ENCODE measurements at places on chromosomes 4 and X.

DNA sequence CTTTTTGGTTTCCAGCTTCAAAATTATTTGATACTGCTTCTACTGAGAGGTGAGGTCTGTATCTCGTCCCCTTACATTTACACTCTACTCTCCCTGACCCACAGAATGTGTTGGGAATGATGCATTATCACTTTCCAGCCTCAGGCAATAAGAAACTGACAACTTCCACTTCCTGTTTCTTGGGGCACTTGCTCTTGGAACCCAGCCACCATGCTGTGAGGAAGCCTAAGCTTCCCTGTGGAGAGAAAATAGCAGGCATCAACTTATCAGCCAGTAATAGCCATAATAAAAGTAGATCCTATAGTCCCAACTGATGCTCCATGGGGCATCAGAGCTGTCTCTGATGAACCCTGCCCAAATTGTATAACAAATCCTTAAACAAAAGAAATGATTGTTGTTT, 32.6 kb downstream of the RELL1 start:
- DNase-seq = no peak

- no peak for DNase-seq
Observed at GRCh38 chr4:6226506-6226905, 26.2 kb upstream of the JAKMIP1 start.

GRCh38 chrX:38880296-38880854, 79.1 kb downstream of the MID1IP1 start:
- DNase-seq = no peak

GRCh38 chr4:100391086-100391485, 126.7 kb downstream of the EMCN start:
- DNase-seq = no peak

GRCh38 chrX:368811-369562, 17.7 kb downstream of the PPP2R3B start:
- DNase-seq = no peak

DNA sequence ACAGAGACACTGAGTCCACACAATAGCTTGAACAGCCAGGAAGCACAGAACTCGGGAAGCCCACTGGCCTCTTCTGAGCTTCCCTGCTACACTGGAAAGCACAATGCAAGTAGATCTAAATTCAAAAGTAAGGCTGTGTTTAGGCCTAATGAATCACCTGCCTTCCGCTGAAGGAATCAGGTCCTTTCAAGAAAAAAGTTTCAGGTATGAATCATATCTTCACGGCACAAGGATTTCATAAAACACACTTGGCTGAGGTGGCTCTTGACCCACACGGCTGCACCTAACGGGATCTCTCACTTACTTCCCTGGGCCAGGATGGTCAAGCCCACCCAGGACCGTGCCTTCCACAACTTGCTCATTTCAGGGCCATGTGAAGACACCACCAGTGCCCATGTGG, 59.3 kb downstream of the IRF2 start:
- no peak for DNase-seq

DNA sequence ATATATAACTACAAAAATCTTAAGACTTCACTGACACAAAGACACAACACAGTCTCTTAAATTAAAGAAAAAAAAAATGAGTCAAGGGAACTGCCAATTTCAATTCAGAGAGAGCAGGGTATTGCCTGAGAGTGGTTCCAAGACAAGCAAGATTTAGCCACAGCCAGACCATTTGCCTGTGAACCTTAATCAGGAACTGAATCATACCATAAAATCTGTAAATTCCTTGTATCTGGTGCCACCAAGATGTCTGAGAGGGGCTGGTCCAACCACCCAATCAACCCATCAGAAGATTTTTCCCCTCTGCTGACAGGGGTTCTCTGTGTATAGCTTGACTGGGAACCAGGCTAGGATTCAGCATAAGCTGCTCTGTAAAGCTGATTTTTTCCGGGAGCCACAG, 159.2 kb downstream of the CPEB2 start:
- DNase-seq = no peak

GRCh38 chr4:147638942-147639341, 21.7 kb downstream of the TMEM184C start:
- DNase-seq = no peak

DNA sequence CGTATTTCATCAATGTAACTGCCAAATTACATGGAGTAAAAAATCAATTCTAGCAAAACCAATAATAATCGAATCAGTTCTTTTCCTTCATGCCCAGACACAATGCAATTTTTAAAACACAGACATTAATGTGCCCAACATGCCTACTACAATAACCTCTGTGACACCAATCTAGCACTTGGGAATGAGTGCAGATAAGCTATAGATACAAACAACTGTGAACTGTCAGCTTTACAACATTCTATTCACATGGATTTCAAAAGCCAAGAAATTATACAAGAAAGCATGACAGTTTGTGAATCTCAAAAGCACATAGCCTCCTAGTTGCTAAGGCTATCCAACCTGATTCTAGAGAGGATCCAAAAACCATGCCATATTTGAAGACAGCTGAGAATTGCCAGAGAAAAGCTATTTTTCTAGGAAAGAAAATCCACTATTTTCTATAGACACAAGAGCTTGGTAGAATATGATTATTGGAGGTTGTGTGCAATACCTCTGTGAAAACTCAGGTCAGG, 80.6 kb downstream of the COMMD8 start:
- no peak for DNase-seq

DNA sequence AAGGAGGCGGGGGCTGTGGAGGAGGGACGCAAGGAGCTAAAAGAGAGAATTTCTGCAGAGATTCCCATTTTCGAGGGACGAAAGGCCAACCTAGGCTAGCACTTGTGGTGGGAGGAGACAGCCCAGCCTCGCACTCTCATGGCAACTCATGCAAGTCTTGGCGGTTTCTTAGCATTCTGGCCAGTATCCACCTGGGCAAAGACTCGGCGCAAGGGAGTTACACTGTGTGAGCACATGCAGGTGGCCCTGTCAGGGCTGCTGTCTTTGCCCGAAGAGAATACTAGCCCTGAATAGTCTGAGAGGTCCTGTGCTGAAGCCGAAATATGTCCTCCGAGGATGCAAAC, 15.5 kb downstream of the MCF2 start:
- no peak for DNase-seq

DNA sequence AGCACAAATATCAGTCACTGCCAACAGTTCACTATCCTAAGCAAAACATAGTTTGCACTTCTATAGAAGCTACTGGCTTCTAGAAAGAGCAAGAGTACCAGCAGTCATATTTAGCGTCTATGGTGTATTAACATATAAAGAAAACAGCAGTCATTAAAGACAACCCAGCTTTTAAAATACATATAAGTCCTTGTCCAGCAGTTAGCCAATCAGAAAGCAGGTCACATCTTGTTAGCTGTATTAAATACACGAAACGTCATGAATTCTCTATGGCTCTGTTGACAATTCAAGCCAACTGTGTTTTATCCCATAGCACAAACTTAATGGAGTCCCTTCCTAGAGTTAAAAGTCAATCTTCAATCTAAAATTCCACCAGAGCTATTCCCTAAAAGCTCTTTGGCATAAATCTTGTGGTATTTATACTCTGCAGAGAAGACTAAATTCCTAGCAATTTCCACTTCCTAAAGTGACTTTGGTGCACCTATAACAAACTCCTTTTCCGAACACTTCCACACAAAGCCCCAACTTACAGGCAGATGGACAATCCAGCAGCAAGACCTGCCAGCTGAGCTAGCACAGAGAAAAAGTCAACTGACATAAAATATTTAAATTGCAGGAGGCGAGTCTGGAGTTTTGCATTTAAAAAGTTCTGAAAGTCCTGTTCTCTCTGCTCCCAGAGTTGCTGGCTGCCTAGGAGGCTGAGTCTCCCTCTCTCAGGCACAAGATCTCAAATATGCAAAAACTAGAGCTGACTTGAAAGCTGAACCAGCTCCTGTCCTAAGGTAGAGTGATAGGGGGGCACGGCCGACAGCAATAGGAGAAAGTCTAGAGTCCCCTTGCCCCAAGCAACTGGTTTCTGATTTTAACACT, 1.3 kb downstream of the LDB2 start:
- DNase-seq = no peak

GRCh38 chrX:48595929-48596328, 1.4 kb upstream of the WDR13 start:
- no peak for DNase-seq

DNA sequence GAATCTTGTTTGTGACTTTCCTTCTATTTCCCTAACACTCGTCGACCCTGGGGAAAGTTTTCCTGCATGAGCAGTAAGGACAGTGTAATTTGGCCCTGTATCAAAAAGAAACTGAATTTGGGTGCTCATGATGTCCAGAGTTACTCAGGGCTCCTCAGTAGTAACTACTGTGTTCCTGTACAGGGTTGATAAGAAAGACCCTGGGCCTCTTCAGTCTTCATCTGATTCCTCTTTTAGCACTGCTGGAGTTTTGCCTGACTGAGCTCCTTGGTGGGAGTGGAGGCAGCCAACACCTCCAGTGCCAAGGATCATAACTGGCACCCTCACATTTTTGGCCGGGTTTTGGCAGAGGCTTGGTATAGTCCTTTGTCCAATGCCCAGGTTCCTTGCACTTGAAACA, 7.1 kb upstream of the AREG start:
- DNase-seq = no peak

DNA sequence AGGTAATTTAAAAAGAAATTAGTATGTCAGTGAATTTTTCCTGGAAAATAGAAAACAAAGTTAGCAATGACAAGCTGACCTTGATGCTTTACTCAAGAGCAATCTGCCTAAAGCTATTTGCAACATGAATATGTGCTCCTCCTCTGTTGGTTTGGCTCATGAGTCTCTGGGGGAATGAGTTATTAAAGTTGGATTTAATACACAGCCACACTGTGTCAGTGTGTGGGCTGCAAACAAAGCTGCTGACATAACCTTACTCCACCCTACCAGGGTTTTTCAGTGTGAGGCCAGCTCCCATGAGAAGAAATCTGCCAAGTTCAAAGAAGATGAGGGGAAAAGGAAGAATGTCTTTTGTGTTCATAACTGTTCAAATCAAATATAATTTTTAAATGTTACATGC, 280.5 kb downstream of the TLL1 start:
- no peak for DNase-seq

DNA sequence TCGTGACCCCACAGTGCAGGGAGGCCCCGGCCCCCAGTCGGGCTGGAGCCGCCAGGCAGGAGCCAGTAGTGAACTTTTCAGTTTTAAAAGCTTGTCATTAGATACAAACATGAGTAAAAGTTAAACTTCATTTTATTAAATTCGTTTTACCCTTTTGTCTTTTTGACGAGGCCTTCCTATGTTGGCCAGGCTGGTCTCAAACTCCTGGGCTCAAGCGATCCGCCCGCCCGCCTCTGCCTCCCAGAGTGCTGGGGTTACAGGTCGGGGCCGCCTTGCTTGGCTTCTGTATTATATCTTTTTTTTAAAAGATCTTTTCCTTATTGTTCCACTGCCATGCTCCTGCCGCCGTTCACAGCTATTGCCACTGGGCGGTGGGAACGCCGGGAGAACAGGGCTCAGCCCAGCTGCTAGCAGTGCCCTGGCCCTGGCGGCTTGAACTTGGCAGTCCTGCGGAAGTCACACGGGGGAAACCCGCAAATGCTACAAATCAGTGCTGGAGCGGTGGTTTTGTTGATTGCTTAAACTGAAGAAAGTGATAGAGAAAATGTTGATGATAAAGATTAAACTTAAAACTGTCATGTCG, 968 bp upstream of the NELFA start:
- DNase-seq = peak; percentile 71

DNA sequence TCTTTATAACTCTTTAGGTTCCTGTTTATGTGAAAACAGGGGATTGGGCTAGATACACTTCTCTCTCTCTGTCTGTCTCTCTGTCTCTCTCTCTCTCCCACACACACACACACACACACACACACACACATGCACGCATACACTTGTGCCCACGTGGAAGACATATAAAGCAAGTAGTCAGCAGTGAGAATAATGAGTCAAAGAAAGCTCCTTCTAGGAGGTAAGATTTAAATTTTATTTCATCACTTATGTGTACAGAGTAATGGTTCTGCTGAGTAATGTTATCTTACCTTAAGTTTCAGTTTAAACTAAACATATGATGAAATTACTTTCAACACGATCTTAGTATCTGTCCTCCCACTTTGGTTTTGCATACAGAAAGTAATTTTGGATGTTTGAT, 243.0 kb upstream of the TEX13A start:
- no peak for DNase-seq

- DNase-seq = no peak
Observed at GRCh38 chr4:125390126-125390525, 75.4 kb downstream of the FAT4 start.

DNA sequence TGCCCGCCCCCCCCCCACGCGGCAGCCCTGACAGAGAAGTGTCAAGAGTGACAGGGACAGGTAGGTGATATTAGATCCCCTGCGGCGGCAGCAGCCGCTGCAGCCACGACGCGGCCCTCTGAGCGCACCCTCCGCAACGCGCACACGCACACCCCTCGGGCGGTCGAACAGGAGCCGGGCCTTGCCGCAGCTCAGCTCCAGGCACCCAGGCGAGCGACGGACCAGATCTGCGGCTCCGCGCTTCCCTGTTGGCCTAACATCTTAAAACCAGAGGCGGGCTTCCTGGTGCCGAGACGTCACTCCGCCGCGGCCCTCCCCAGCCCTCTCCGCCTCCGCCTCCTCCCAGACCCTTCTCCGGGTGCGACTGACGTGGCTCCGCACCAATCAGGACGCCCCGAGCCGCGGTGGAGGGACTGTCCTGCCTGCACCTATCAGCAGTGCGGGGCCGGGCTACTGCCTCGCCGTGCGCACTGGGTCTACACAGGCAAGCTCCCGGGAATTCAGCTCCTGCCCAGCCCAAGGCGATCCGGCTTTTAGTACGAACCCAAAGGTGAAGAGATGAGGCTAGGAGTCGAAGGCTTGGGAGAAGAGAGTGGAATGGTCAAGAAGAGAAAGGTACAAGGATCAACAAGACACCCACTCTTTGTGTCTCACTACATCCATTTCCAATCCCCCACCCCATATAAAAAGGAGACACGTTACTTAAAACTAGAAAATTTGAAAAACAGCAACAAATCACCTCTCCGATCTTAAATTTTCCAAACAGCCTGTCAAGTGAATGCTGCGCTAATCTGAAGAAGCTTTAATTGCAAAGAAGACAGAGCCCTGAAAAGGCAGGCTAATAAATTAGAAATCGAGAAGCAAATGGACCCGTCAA, at the start of gene PITX2:
TSS of gene PITX2 (minus strand) at position 237 of the 877 bp plus-strand sequence. CDS start 617 bp downstream, outside the sequence.
- no peak for DNase-seq

GRCh38 chrX:37854748-37855147, 7.4 kb upstream of the DYNLT3 start:
- no peak for DNase-seq

- DNase-seq = no peak
Observed at GRCh38 chrX:41716222-41716621, 7.8 kb upstream of the GPR82 start.

- no peak for DNase-seq
Observed at GRCh38 chr4:175970072-175970471, 95.6 kb upstream of the WDR17 start.

DNA sequence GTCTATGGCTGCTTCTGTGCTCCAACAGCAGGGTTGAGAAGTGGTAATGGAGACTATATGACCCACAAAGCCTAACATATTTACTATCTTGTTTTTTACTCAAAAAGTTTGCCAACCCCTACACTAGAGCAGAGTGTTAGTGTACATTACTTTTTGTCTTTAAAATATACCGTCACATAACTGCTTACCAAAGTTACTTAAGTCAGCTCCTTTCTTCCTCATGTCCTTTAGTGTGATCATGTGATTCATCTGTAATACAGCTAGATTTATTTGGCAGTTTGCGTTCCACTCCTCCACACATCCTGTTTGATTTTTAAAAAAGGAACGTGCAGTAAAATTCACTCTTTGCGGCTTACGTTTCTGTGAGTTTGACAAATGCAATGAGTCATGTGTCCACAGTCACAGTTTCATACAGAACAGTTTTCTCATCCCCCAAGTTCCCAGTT, 162.4 kb upstream of the GPRIN3 start:
- DNase-seq = peak; percentile 19

All from B cell (primary cell).